Fibroblast of skin of left quadriceps (primary cell): ENCODE measurements at places on chromosomes 5 and 9.

- DNase-seq, result no peak
Observed at GRCh38 chr5:2874099-2874498, 122.6 kb upstream of the IRX2 start.

GRCh38 chr9:26656003-26656870, 236.4 kb downstream of the CAAP1 start:
- DNase-seq, result no peak

- peak; percentile 34 for DNase-seq
Observed at GRCh38 chr5:79025054-79025472, 40.0 kb upstream of the ARSB start.

DNA sequence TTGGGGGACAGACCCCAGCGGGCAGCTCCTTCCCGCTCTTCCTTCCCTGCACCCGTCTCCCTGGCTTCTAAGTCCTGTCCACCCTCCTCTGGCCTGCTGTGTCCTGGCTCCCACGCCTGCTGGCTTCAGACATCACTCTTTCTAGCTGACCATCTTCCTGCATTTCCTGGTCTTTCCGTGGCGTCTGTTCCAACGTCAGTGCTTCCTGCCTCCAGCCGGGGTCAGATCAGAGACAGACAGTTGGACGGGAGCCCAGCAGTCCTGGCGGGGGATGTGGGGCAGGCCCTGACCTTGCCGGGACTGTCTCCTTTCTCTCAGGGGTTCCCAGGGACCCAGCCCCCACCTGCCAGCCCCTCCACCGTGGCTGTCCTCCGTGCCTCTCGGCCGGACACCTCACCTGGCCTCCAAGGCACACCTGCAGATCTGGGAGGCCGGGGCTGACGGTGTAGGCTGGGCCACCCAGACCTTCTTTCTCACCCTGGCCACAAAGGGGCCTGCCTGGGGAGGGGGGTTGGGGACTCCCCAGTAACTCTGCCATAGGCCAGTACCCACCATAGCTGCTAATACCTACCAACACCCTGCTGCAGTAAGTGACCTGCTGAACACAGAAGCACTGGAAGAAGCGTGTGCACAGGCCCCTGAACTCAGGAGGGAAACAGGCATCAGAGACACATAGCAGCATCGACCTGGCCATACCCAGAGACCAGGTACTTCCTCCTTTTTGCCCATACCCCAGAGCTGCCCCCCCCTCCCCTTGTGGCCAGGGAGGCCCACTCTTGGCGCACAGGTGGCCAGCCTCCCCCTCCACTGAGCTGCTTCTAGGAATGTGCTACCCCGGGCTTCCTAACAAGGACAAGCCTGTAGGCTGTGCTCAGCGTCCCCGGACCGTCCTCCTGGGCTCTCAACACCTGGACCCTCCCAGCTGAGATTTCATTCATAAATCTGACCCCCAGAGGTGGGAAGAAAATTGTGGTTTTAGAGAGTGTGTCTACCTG, 5.1 kb downstream of the NRARP start:
- no peak for DNase-seq

DNA sequence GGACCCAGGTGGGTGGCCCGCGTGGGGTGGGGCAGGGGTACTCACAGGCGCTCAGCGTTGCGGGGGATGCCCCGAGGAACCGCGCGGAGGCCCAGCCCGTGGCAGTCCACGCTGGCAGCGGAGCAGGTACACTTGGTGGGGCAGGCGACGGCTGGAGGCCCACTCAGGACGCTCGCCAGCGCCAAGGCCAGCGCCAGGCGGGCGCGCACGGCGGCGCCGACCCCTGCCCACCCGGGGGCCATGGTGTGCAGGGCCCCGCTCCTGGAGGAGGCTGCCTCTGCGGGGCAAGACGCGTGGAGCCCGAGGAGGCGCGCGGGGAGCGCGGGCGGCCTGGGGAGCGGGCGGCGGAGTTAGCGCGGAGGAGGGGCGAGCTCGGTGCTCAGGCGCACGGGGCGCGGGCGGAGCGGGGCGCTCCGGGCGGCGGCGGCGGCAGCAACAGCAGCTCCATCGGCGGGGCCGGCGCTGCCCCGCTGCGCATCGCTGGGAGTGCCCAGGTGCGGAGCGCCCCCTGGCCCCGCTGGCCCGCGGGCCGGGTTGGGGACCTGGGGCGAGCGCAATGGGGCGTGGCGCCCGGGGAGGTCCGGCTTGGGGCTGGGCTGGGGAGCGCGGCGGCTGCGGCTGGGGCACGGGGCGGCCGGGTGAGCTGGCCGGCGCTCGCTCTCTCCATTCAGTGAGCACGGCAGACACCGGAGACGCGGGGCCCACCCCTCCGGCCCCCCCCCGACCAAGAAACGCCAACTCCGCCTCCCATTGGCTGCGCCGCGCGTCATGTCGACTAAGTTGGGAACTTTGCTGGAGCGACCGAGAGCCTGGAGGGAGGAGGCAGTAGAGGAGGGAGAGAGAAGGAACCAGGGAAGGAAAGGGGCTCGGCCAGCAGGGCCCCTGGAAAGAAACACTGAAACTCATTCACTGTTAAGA, at the start of gene SLIT3:
SLIT3 (minus strand) TSS at position 672 of the 918 bp plus-strand sequence; CDS start at position 242, 430 bp downstream.
- DNase-seq, result peak; percentile 82

DNA sequence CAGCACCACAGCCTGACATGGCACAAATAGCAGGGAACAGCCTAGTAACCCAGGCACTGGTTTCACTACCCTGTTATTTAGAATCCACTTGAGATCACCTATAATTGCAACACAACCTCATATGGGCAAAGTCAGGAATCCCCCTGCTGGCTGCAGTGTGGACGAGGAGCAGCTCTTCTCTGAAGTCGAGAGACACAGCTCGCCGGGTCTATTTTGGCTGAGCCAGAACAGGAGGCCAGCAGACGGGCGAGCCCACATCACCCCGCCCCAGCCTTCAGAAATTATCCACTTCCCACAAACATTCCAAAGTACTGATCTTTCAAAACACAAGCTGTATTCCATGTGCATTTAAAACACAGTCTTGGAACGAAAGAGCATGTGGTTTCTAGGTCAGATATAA, 179.0 kb downstream of the ROR2 start:
- peak; percentile 95 for DNase-seq

- DNase-seq, result no peak
Observed at GRCh38 chr5:1103093-1103492, 8.8 kb downstream of the SLC12A7 start.

- no peak for DNase-seq
Observed at GRCh38 chr5:43001748-43002147, 38.4 kb downstream of the ANXA2R start.

DNA sequence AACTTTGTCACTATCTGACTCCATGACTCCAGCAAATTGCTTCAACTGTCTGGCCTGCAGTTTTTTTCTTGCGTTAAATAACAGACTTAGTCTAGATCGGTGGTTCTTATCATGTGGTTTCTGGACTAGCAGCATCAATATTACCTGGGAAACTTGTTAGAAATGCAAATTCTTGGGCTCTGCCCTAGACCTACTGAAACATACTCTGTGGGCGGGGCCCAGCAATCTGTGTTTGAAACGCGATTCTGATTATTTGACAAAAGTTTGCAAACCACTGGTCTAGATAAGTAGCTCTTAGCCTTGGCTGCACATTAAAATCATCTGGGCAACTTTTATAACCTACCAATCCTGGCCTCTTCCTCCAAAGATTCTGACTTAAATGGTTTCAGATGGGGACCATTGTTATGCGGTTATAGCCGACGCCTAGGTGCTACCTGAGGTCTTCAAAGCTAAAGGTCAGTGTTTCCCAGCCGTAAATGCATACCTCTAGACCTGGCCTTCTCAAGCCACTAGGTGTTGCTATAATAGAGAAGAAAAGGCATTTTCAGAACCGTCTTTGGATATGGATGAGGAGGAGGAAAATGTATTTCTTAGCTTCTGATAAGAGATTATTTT, 74.0 kb downstream of the C9orf85 start:
- DNase-seq, result no peak

DNA sequence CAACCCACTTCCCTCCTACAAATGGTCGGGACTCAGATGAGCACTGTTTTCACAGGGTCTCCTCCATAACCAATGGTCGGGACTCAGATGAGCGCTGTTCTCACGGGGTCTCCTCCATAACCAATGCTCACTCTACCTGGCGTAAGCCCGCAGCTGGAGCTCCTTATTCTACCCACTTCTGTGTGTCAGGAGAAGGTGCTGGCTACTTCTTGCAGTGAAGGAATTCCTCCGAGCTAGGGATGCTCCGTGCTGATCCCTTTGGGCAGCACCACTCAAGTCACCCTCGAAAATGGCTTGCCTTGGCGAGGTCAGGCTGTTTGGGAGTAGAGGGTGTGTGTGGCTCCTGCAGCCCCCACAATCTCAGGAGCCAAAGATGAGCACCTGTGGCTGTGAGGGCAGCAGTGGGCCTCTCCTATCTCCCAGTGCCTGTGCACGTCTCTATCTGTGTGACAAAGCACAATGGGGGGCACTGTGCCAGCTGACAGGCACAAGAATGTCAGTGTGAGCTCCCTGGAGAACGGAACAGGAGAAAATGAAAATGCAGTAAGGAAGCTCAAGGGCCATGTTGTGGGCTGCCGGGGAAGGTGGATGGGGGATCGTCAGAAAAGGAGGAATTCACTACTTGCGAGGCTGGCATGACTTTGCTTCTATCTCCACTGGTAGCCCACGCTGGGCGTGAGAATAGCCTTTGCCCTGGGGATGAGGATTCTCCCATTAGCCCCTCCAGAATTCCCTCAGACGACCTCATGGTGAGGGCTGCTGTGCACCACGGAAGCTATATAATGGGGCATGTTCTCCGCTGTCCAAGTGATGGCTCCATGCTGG, 3.9 kb upstream of the BTNL9 start:
- DNase-seq, result no peak

- no peak for DNase-seq
Observed at GRCh38 chr5:167555565-167556166, 735.8 kb upstream of the WWC1 start.

- no peak for DNase-seq
Observed at GRCh38 chr5:155181542-155181941, 168.0 kb downstream of the KIF4B start.

DNA sequence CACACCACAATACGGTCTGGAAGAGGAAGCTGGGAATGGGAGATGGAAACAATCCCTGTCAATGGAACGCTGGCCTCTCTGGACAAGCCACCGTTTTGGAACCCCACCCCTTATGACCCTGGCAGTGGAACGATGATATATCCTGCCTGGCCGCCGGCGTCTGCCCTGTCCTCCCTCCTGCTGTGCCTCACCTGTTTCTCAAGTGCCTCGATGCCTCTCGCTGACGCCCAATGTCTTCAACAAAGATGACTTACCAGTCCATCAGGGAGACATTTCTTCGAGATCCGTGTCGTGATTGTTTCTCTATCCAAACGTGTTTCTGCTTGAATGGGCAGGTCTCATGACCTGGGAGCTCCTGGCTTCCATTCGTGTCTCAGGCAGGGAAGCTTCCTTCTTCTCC, 476.5 kb downstream of the SPATA31A7 start:
- DNase-seq, result no peak

DNA sequence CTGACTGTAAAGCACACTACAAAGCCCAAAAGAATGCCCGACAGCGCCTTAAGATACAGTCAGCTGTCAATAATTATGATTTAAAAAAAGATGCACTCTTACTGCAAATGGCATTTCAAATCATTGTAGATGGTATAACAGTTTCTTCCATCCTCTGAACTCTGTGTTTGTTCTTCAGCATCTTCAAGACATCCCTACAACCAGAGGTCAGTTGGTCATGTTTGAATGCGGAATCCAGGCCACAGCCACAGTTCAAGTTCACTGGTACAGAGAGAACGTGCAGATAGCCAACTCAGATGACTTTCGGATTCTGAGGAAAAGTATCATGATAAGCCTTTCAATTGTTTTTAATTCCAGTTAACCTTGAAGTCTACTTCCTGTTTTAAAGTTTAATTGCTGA, 8.7 kb upstream of the MYOT start:
- no peak for DNase-seq

DNA sequence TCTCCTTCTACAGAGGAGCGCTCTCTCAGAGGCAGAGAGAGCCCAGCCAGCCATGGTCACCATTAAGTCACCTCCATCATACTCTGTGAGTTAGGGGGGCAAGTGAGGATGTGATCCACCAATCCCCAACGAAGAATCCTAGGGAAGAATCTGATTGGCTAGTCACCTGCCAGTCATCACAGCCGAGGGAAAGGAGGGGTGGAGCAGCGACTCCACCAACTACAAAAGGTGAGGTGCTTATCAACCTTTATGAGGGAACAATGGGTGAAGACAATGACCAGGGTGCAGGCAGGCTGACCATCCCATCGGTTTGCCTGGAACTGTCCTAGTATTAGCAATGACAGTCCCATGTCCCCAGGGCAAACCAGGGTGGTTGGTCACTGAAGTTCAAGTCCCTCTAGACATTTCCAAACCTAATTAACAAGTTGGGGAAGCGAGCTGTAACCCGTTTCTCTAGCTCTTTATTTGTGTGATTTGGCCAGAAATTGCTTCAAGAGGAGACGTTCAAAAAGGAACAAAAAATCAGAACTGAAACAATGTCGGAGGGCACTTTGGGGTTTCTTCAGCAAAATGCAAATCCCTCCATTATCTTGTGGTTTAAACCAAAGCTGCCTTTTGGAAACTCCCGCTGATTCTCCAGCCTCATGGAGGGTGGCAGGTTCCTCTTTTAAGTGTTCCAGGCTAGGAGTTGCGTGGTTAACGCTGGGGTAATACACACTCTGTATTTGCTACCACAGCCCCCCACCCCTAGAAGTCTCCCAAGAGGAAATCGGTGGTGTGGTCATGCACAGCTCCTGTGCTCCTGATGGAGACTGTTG, 18.8 kb upstream of the FCN1 start:
- no peak for DNase-seq

DNA sequence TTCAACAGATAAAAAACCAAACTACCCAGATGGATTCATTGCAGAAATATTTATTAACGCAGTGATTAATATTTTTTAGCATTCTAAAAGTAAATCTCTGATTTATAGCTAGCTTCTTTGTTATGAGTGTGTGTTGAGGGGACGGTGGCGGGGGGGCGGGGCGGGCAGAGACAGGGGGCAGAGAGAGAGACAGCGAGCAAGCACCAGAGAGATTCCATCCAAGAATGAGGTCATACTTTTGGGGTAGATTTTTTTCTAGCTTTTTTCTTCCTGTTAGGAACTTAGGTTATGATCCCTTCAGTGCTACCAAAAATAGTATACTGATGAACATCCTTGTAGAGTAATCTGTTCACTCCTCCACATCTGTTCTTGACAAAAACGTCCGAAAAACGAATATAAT, 500 bp upstream of the ZNF883 start:
- no peak for DNase-seq

DNA sequence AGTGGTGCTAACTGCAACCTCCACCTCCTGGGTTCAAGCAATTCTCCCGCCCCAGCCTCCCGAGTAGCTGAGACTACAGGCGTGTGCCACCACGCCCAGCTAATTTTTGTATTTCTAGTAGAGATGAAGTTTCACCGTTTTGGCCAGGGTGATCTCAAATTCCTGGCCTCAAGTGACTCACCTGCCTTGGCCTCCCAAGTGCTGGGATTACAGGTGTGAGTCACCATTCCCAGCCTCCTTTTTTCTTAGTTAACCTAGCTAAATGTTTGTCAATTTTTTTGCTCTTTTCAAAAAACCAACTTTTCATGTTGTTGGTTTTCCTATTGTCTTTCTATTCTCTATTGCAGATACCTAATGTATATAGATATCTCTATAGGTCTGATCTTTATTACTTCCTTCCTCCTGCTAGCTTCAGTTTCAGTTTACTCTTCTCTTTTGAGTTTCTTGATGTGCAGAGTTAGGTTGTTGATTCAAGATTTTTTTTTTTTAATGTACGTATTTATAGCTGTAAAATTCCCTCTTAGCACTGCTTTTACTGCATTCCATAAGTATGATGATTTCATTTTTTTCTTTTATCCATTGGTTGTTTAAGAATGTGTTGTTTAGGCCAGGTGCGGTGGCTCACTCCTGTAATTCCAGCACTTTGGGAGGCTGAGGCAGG, 32.9 kb downstream of the FGD3 start:
- DNase-seq, result no peak

- DNase-seq, result no peak
Observed at GRCh38 chr5:160959804-160960203, 107.8 kb upstream of the ATP10B start.

GRCh38 chr5:588406-588995, 23.6 kb upstream of the CEP72 start:
- no peak for DNase-seq
